ENCODE measurements at places on chromosomes 2 and 18. TPM values are rescaled to one million over a fixed set of nuclear protein-coding genes. Genes with fewer than 3 reads are reported as not detected.
A peak's percentile ranks its signal among the peaks of the same experiment; 100 is the strongest.

The POMC gene
- 3.1 TPM for total RNA-seq

The TUBA4B gene
- total RNA-seq = not detected

The FOXI3 gene
- total RNA-seq = not detected

The ZBTB7C gene
- 8.0 TPM for total RNA-seq

The KHK gene
- 1.1 TPM for total RNA-seq

The RIOK3 gene
- 68.4 TPM for total RNA-seq

The LRP1B gene
- 0.27 TPM for total RNA-seq

GRCh38 chr18:34623557-34623956 is 86.5 kb upstream of the DTNA start:
- DNase-seq = no peak

DNA sequence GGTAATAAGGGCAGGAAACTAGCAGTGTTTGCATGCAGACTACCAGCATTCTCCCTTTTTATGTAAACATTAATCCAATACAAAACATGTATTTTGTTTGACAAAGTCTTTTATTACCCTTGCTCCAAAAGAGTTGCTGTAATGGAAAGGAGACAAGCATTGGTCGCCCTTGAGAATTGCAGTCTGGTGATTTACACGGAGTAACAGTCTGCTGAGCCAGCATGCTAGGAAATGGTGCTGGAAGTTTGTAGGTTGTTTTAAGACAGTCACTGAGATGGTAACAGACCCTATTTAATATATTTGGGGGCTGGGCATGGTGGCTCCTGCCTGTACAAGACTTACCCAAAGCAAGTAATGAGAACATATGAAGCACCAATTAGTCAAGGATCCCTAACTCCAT is 2.8 kb upstream of the PRKCE start:
- no peak for DNase-seq

GRCh38 chr2:69798909-69799526 is 30.4 kb upstream of the GMCL1 start:
- DNase-seq = no peak

GRCh38 chr2:105390454-105390853 is 8.4 kb downstream of the FHL2 start:
- peak; percentile 43 for DNase-seq

- no peak for DNase-seq
Observed at GRCh38 chr2:150705357-150705756, 217.9 kb upstream of the RND3 start.

GRCh38 chr2:217530392-217531090 is 472.3 kb downstream of the TNS1 start:
- no peak for DNase-seq

DNA sequence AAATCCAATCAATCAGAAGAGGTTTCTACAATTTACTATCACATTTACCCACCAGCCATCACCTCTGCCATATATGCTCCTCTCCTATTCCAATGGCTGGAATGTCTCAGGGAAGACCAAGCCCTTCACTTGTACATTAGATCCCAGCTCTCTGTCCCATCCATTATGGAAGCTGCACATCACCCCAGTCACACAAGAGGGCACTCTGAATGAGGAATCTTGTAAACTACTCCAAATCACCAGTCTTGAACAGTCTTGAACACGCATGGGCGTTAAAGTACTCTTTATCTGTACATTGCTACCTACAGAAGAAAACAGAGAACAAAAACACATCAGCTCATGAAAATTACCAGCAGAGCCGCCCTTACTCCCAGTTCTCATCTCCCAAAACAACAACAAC is 38.7 kb downstream of the ZC3H8 start:
- DNase-seq = no peak
